ENCODE measurements at places on chromosomes 12 and 14. TPM values are rescaled to one million over a fixed set of nuclear protein-coding genes. Genes with fewer than 3 reads are reported as not detected.

DNA sequence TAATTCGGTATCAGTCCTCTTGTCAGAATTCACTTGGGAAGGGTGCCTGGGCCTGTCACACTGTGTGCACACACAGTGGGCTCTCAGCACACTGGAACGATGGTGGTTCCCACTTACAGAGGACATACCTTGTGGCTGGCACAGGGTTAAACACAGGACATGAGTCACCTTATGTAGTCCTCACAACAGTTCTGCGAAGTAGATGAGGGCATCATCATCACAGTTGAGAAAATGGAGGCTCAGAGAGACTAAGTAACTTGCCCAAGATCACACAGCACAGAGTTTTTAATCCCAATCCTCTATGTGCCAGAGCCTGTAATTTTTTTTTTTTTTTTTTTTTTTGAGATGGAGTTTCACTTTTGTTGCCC is 90.7 kb downstream of the NINJ2 start:
- no peak for DNase-seq

- no peak for DNase-seq
Measured at GRCh38 chr12:91577586-91578539, 395.2 kb upstream of the DCN start.

- DNase-seq: no peak
Measured at GRCh38 chr12:73892201-73892600, 645.4 kb upstream of the ATXN7L3B start.

DNA sequence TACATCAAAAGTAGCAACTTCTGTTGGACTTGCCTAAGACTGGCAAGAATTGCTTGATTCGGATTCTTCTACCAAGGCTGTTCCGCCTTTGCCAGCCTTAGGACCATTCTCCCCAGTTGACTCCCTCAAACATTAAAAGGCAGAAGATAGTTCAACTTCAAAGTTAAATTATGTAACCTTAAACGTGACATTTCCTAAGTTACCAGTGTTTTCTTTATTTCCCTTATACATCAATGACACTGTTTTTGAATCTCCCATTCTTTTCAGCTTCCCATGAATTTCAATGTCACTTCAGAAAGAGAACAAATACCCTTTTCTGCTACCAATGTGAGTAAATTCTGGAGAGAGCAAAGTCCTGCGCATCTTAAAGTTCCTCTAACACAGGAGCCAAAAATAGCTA is 25.2 kb downstream of the CAPRIN2 start:
- no peak for DNase-seq

DNA sequence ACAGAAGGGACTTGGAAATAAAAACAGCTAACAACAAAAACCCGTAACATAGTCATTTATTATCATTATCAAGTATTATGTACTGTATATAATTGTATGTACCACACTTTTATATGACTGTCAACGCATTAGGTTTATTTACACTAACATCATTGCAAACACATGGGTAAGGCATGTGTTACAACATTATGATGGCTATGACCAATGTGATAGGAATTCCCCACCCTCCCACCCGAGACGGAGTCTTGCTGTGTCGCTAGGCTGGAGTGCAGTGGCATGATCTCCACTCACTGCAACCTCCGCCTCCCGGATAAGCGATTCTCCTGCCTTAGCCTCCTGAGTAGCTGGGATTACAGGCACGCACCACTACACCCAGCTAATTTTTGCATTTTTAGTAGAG is 82.6 kb downstream of the ERC1 start:
- DNase-seq: no peak

DNA sequence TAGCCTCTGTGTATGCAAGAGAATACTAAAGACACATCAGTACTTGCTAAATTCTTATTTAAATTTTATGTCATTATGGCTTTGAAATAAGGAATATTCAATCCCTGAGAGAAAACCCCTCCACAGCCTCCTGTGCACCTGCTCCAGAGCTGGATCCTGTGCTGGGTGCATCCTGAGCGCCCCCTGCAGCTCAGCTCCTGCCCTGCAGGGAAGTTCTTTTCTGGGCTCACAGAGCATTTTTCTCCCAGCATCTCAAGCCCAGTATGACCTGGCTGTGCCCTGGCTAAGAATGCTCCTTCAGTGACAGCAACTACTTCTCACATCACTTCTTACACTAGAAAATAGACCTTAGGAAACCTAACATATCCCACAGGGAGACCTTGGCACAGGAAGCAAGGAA is 1211.7 kb downstream of the TMEM121 start:
- no peak for DNase-seq

DNA sequence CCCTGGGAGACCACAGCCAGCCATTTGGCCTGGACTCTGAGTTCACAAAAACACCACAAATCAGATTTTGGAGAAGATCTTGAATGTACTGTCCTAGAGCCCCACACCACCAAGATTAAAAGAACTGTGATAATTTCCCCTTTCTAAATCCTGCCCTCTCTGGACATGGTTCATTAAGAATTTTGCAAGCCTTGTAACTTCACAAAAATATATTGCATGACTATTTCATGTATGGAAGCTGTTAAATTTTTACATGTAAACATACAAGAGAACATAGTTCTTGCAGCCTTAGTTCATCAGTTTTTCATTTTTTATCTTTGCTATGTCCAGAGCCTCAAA is 97.0 kb downstream of the SCARB1 start:
- DNase-seq: no peak

DNA sequence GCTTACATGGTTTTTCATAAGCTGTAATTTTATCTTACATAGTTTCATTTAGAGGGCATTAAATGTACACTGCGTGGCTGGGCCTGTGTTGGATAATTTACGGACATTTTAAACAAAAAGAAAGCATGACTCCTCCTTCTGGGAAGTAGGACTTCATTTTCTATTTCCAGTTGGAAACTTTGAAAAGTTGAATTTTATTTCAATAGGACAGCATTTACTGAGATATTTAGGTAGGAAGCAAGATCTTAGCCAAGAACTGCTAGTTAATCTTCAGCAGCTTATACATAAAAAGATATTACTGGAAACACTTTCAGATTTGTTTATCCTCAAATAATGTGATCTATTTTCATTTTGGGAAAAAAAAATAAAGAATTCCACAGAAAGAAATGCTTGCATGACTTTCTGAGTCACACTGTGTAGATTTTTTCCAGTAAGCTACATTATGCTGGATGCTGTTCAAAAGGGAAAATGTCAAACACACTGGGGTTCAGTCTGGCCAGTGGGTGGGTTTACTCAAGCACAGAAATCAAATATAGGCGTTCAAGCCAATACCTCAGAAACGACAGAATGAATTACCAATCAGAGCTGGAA is 239.4 kb upstream of the KRR1 start:
- no peak for DNase-seq

Gene PSMC1
- 307 TPM for total RNA-seq

- DNase-seq: peak; percentile 70
Measured at GRCh38 chr12:54028314-54029201, at the start of gene HOXC6. Gene HOXC6 (plus strand): TSS chr12:54028440. CDS start chr12:54028522, 82 bp downstream.

Gene GLIPR1
- total RNA-seq: 5.1 TPM

DNA sequence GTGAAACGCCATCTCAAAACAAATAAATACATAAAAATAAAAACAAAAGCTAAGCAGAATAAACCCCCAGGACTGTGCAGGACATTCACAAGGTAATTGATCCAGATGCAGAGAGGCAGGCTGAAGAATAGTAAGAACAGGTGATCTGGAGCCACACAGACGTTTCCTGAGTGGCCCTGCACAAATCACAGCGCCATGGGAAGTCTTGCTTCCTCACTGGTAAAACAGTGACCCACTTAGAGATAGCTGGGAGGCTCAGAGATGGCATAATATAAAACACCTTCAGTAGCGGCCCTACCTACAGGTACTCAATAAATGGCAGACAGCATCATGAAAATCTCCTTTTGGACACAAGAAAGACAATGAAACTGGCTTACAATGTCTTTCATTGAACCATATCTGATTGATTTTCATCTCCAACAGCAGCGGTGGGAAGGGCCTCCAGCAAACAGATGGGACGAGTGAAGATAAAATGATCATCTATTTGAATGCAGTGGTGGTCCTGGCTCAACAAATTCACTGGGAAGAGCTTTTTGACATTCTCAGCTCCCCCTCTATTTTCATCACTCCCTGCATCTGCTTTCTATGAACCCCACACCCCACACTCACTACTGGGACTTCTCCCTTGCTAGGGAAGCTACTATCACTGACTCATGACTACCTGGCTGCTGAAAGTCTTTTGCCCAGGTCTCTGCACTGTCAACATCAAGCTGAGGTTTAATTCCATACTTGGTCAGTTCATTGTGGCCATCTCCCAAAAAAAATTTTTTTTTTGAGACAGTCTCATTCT is 63.9 kb downstream of the FOXN3 start:
- no peak for DNase-seq

- DNase-seq: no peak
Measured at GRCh38 chr12:103600967-103601728, 14.1 kb downstream of the STAB2 start.

GRCh38 chr14:67377916-67378315 is 17.8 kb downstream of the EIF2S1 start:
- DNase-seq: no peak

Gene SLC17A8
- not detected for total RNA-seq

- DNase-seq: no peak
Measured at GRCh38 chr14:89284333-89285058, 132.5 kb downstream of the FOXN3 start.

- no peak for DNase-seq
Measured at GRCh38 chr14:103442288-103442687, 57.1 kb downstream of the MARK3 start.
